Endodermal cell (in vitro differentiated cells): ENCODE measurements at places on chromosomes 1 and 21.

DNA sequence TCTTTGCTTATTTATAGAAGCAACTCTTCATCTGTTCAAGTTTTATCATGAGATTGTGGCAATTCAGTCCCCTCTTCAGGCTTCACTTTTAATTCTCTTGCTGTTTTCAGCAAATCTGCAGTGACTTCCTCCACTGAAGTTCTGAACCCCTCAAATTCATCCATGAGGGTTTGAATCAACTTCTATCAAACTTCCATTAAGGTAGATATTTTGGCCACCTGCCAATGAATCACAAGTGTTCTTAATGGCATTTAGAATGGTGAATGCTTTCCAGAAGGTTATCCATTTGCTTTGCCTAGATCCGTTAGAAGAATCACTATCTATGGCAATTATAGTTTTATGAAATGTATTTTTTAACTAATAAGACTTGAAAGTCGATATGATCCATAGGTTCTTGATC lies 946.7 kb upstream of the B3GALT2 start:
- DNase-seq: no peak
- H3K36me3 ChIP-seq: no peaks in the 10 kb centered on the region
- no peaks in the 10 kb centered on the region for H3K4me1 ChIP-seq
- H3K27ac ChIP-seq: no peak overlapping the region
- H3K4me3 ChIP-seq: no peak overlapping the region

- H3K4me3 ChIP-seq: no peak overlapping the region
- peaks cover 9% of the 10 kb centered on the region for H3K27me3 ChIP-seq
- no peak overlapping the region for H3K27ac ChIP-seq
- DNase-seq: peak; percentile 92
These were observed 2.6 kb upstream of the CREG1 start for GRCh38 chr1:167555971-167556714.

GRCh38 chr1:75723989-75724471 lies 479 bp upstream of the ACADM start:
- peak overlapping the region; percentile 52 for H3K27ac ChIP-seq
- H3K36me3 ChIP-seq: peaks cover 6% of the 10 kb centered on the region
- peak overlapping the region; percentile 95 for H3K4me3 ChIP-seq

GRCh38 chr1:43898981-43899380 lies 34.6 kb upstream of the ARTN start:
- no peaks in the 10 kb centered on the region for H3K36me3 ChIP-seq
- H3K27me3 ChIP-seq: no peaks in the 10 kb centered on the region
- no peak overlapping the region for H3K27ac ChIP-seq

DNA sequence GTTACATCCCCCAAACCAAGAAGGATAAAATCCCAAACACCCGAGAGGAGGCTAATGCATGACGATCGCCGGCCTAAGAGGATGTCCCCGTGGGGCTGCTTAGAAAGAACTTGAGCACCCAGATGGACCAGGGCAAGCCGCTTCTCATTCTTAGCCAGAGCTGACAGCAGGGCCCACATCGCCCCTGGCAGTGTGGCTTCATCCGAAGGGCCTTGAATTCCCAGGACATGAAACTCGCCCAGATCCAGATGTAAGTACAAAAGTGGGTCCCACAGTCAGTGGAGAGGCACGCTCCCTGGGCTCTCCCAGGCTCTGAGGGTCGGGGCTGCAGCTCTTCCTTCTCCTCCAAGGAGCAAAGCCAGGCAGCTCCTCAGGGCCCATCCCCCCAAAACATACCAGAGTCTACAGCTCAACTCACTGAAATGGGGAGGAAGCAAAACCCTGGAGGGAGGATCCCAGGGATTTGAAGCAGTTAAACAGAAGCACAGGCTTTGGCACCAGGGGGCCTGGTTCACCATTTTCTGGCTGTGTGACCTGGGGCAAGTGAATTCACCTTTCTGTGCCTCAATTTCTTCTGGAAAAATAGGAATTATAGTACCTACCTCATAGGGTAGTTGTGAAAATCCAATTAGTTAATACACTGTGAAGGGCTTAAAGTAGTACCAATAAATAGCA lies 85.6 kb downstream of the MAN1C1 start:
- no peak overlapping the region for H3K4me3 ChIP-seq
- H3K36me3 ChIP-seq: no peaks in the 10 kb centered on the region
- no peaks in the 10 kb centered on the region for H3K27me3 ChIP-seq
- no peak overlapping the region for H3K27ac ChIP-seq
- peak; percentile 82 for DNase-seq
- H3K4me1 ChIP-seq: peaks cover 12% of the 10 kb centered on the region

DNA sequence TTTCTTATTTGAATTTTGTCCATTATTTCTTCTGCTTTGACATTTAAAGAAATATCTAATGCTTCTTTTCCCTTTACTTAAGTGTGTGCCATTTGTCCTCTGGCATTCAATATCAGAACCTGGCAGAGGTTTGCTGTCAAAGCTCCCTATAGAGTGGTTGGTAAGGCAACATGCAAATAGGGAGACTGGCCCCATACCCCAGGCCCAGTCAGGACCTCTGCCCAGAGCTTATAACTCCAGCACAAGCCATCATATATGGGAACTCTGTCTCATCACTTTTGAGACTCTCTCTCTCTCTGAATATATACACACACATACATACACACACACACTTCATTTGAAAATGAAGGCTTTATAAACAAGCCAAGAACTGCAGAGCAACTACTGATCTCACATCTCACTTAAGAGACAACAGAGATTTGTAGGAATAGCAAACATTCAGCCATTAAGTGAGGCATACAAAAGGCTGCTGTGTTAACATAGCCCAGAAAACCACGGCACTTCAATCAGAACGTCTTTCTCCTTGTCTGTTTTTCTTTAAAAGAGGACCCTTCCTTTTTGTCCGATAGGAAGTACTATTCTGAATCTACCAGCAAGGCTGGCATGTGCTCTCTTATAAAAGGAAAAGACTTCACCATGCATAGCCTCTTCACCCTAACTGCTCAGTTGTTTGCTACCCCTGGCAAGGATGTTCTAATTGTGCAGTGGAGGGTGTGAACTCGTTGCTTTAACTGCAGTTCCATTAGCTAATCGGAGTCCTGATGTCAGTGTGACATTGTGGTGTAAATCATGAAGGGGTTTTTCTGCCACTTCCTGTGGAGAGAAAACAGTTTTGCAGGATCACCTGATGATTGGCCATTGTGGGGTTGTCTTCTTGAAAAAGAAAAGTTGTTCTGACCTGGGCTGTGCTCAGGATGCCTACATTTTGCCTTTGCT lies 101.7 kb downstream of the NR5A2 start:
- no peak overlapping the region for H3K4me3 ChIP-seq
- no peak overlapping the region for H3K27ac ChIP-seq
- no peaks in the 10 kb centered on the region for H3K36me3 ChIP-seq
- H3K27me3 ChIP-seq: no peaks in the 10 kb centered on the region
- peak; percentile 67 for DNase-seq
- H3K4me1 ChIP-seq: peaks cover 5% of the 10 kb centered on the region
